ENCODE measurements at places on chromosomes 5 and 9. TPM values are rescaled to one million over a fixed set of nuclear protein-coding genes. Genes with fewer than 3 reads are reported as not detected.

ARL14EPL gene
- total RNA-seq, result not detected

STX17 gene
- total RNA-seq, result 22.0 TPM

QRFP gene
- not detected for total RNA-seq

PCDHB12 gene
- total RNA-seq, result 3.6 TPM

IRX1 gene
- 19.0 TPM for total RNA-seq

CDKN2B gene
- not detected for total RNA-seq

MLANA gene
- total RNA-seq, result not detected

TRIM7 gene
- total RNA-seq, result 6.7 TPM

PKD2L2 gene
- total RNA-seq, result not detected

TAF11L10 gene
- total RNA-seq, result not detected

YTHDC2 gene
- total RNA-seq, result 21.3 TPM

PCDHGA5 gene
- total RNA-seq, result 0.23 TPM

GRCh38 chr9:110951805-110952539 is 86.3 kb downstream of the LPAR1 start:
- DNase-seq, result no peak

- DNase-seq, result no peak
These were observed 239.6 kb upstream of the RIOK2 start for GRCh38 chr5:97422678-97423077.

GRCh38 chr5:20353499-20353898 is 365.5 kb upstream of the CDH18 start:
- peak; percentile 13 for DNase-seq

DNA sequence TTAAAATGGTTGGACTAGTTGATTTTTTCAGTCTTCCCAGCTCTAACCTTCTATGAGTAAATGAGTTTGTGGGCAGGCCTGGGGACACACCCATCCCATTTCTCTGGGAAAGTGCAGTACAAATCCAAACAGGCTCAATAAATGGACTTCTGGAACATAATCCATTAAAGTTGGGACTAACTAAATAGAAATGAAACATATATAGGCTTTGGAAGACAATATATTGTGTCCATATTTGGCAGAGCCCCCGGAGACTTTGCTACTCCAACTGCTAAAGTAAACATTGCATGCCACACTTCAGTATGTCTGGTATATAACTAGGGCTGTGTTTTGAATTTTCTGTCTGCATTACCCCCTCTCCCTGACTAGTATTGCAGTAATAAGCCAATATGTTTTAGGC is 191.4 kb upstream of the DAB2 start:
- peak; percentile 6 for DNase-seq

DNA sequence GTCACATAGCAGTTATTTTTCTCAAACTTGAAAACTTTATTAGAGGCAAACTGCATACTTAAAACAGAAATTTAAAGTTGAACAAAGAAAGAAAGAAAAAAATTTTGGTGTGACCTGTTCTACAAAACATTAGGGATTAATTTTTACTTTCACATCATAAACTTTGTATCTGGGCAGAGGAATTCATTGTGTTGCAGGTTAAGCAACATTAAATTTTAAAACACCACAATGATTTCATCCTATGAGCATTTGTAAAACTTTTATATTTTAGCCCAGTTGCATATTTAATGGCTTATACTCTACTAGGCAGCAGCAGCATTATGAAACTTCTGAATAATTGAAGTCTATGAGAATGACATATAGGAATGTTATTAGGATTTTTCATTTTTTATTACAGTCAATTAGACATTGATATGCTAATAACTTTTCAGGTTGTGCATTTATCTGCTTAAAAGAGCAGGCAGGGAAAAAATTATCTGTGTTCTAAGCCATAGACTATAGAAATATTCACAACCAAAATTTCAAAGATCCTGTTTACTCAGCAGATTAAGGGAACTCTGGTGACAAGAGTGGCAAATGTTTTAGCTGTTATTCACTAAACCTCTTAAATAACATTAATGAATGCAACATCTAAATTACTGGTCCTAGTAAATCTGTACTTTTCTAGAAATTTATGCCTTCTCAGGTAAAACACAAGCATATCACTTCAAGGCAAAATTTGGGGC is 1088.5 kb upstream of the CDH6 start:
- no peak for DNase-seq

GRCh38 chr9:27436234-27436633 is 87.9 kb upstream of the IFNK start:
- no peak for DNase-seq

DNA sequence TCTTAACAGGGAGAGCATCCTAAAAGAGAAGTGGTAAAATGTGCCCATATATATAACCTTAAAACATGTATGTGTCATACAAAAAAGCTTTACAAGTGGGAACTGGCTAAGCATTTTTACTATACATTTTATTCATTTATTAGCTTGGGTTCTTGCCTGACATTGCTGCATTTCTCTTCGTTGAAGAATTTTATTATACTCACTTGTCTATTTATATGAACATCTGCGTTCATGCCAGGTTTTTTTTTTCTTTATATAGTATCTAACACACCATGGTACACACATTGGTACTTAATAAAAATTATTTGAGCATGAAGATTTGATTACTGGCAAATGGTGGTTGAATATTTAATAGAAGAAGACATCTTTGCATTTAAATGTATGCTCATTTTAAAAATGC is 492.3 kb downstream of the SPATA31D1 start:
- DNase-seq, result no peak

GRCh38 chr5:15718421-15719179 is 218.6 kb downstream of the FBXL7 start:
- no peak for DNase-seq

DNA sequence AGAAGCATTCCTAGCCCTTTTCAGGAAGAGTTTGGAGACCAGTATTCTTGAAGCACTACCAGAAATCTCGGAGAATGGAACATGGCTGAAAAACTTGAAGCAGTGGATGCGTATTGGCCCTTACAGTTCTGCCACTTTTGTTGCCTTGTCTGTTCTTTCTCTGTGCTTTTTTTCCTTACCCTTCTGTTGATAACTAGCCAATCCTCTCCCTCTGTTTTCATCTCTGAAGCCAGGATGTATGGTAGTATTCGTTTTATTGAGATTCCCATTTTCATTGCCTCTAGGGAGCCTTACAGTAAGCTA is 564 bp upstream of the CCNH start:
- DNase-seq, result peak; percentile 12

DNA sequence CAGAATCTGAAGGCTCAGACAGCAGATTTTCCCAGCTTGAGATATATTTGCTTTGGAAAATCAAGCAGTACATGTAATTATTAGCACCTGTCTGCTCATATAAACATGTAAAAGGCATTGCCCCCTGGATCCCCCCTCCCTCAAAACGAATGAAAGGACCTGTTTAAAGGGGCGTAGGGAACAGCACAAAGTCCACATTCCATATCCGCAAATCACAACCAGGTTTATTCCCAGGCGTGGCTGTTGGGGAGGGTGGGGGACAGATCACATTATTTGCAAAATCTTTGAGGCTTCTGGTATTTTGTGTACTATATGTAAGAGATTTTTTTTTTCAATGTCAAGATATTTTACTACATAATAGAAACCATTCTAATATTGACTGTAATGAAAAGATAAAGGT is 8.7 kb upstream of the MRPS2 start:
- DNase-seq, result no peak

DNA sequence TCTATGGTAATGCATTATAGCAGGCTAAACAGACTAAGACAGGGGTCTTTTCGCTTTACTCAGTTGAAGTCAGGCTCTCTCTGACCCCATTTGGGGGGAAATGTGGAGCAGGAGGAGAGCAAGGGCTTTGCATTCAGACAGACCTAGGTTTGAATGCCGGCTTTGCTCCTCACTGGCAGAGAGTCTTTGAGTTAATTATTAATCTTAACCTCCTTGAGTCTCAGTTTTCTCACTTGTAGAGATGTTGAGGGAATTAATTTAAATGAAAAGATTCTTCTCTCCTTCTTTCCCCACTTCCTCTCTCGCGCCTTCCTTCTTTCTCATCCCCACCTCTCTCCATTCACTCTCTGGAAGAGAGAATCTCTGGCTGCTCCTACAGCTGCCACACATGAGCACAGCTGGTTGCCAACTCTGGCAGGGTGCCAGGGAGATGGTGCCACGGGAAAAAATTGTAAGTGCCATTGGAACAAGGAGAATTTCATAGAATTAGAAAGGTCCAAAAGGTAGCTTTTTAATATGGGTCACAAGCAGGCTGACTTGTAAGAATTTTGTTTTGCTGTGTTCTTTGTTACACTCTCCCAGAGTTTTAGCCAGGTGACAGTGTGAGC is 25.2 kb upstream of the GLRA1 start:
- DNase-seq, result no peak

- no peak for DNase-seq
These were observed 130.6 kb downstream of the KCNIP1 start for GRCh38 chr5:170634256-170634990.

DNA sequence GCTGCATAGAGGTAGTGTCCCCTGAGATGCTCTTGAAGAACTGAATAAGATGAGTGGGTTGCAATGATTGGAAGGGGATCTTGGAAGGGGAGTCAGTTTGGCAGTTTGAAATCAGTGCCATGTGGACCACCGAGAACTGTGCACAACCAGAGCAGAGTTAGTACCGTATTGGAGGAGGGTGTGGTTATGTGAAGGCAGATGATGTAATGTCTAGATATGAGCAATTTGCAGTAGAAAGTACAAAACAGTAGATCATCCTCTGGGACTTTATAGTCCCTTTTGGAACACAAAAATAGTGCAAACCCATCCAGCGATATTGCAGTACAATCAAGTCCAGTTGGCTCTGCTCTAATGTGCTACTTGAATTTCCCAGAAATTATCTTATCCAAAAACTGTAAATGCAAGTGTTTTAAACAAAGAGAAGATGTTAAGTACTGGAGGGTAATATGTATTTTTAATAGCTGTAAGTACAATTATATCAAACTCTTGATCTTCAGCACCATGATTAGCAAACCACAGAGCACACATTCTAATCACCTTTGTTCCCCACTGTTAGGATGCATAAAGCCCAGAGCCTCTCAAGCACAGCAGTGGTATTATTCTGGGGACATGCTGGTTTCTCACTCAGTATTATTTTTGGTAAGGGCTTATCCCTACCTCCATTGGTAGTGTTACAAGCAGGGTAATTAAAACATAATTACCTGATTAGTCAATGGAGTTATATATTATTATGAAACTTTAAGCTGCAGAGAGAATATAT is 41.5 kb downstream of the MEGF10 start:
- DNase-seq, result no peak

- no peak for DNase-seq
These were observed 157.4 kb upstream of the PUM3 start for GRCh38 chr9:3001311-3001710.

DNA sequence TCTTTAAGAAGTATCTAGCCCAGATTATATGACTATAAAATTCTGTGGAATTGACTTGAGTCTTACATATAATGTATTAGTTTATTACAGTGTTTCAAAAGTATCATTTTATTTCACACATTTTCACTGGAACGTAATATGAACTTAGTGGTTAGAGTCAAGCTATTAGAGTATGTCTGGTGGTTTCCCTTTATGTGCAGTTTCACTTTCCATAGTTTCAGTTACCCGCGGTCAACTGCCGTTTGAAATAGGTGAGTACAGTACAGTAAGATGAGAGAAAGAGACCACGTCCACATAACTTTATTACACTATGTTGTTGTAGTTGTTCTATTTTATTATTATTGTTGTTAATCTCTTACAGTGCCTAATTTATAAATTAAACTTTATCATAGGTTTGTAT is 50.5 kb downstream of the COMMD10 start:
- peak; percentile 12 for DNase-seq

- DNase-seq, result no peak
These were observed 566 bp downstream of the GPR21 start for GRCh38 chr9:123033864-123034601.

DNA sequence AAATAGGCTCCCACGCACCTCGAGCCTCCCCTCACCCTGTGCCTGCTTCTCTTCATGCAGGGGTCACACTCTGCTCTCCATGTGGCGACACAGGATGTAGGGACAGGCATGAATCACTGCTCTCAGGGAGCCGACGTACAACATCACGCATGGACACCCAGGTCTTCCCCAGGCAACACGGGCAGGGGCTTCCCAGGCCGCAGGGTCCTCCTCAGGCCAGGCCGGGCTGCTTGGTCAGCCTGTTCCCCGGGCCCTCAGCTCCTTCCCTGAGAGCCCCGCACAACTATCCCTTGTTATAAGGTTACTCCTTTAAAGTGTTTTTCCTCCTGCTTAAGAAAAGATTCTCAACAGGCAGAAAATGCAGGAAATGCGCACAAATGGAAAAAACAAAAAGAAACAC is 1.1 kb downstream of the SLC6A18 start:
- no peak for DNase-seq

GRCh38 chr9:110257097-110257841 is 962 bp upstream of the TXN start:
- DNase-seq, result peak; percentile 45

- no peak for DNase-seq
These were observed 348.9 kb downstream of the ARHGEF28 start for GRCh38 chr5:73974871-73975360.

DNA sequence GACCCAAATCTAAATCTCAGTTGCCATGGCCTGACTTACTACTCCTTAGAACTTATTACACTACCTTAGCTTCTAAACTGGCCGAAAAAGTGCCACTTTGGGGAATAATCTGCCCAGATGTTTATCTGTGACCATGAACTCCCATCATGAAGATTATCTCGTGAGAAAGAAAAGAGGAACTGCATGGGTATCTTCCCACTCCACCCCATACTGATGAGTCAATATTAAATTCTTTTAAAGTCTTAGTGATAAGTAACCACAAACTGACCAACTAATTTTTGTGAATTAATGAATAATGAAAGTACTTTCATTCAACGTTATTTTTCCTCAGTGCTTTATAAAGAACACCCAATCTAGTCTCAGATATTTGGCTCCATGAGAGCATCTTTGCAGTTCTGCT is 493.5 kb downstream of the EBF1 start:
- DNase-seq, result no peak

DNA sequence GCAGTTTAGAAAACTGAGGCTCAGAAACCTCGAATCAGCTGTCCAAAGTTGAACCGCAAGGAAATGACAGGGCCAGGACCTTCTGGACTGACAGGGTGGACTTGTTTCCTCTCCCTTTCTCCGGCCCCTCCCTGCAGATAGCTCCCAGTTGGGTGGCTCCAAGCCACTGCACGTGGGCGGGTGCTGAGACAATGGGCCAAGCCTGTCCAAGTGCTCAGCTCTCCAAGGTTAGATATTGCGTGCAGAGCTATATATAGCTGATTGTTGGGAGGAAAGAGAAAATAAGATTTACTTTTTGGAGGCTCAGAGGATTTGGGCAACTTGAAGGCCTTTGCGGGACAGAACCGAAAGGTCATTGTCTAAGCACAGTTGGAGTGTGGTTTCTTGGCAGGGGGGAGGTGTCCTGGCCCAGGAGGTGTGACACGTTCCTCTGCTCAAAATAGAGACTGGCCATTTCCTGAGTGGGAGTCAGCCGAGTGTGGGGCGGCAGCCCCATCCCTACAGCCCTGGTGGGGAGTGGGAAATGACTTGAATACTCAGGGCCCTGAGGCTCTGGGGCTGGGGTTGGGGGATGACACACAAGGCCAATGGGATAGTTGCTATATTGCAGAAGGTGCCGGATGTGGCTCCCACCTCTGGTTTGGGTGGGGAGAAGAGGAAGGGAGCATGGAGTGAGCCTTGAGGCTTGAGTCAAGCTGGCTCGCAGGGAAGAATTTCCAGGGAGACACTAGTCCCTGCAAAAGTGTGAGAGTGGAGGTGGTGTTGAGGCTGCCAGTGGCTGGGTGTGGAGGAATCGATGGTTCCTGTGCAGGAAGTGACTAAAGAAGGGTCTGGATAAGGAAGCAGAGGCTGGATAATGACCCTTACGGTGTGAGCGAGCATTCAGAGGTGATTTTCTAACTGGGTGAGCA is 44.4 kb upstream of the SMAD5 start:
- DNase-seq, result peak; percentile 47

GRCh38 chr9:131794393-131794792 is 54.5 kb upstream of the RAPGEF1 start:
- no peak for DNase-seq

- no peak for DNase-seq
These were observed 23.8 kb downstream of the GLRA1 start for GRCh38 chr5:151900891-151901290.
